ENCODE measurements at places on chromosomes 12 and 14.

DNA sequence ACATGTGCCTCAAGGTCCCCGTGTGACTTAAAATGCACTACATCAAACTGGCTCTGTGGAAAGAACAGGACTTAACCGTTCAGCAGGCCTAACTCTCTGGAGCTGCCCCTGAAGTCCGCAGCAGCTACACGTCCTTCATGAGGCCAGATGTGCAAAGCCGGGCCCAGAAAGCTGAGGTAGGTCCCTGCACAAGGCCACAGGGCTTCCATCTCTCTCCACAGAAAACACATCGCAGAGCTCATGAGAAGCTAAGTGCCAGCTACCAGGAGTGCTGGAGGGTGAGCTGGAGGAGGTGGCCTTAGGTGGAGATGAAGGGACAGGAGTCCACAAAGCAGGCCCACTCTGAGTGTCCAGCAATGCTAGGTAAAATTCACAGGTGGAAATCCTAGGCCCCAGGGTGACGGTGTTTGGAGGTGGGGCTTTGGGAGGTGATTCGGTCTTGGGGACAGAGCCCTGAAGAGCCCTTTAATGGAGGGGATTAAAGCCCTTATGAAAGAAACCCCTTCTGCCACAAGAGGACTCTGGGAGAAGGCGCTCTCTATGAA lies 52.4 kb downstream of the VCPKMT start:
- no peak for DNase-seq

DNA sequence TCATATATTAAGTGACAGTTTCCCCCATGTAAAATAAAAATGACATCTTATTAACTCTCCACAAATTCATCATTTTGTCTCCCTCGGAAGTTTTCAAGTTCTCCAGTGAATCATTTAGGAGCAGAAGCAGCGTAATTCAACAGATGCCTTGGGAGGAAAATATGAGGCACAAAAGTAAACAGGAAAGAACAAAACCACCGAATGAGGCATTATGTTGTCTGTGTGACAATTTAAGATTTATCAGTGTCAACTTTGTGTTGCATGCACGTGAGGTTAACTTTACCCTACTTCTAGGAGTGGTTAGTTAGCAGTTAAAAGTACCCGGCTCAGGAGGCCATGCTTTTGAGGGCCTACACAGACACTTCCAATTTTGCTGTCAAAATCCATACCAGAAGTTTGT lies 258.6 kb downstream of the IPO8 start:
- DNase-seq = no peak

DNA sequence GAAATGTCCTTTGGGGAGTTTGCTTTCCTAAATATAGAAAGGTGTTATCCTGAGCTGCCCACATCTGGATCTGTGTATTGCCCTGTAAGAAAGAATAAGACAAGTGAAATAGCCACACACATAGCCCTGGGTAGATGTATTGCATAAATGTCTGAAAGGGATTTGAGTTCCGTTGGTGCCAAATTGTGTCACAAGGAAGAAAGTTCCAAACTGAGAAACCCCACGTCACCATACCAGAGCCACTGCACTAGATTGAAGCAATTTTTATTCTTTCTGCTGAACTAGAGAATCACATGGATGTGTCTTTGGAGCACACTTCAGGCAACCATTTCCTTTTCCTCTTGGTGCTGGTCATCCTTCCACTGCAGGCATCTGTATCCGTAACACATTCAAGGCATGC lies 5.0 kb downstream of the RNASE9 start:
- no peak for DNase-seq

- no peak for DNase-seq
Observed at GRCh38 chr12:91672130-91672529, 473.5 kb downstream of the BTG1 start.

- DNase-seq = no peak
Observed at GRCh38 chr14:92456215-92457015, 57.2 kb upstream of the RIN3 start.
